ENCODE measurements at places on chromosomes 2 and 18.

DNA sequence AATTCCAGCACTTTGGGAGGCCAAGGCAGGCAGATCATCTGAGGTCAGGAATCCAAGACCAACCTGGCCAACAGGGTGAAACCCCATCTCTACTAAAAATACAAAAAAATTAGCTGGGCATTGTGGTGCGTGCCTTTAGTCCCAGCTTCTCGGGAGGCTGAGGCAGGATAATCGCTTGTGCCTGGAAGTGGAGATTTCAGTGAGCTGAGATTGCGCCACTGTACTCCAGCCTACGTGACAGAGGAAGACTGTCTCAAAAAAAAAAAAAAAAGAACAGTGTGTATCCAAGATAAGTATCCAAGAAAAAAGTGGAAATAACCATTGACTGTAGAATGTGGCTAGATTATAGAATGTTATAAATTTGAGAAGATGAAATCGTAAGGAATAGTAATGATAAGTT, 142.1 kb downstream of the FAM124B start:
- DNase-seq: no peak

GRCh38 chr2:133193544-133194361, 374.5 kb downstream of the NCKAP5 start:
- no peak for DNase-seq

- DNase-seq: no peak
Measured at GRCh38 chr2:128157644-128158043, 66.6 kb downstream of the UGGT1 start.

GRCh38 chr2:171389325-171389724, 44.5 kb downstream of the METTL8 start:
- DNase-seq: no peak

- DNase-seq: no peak
Measured at GRCh38 chr18:56381196-56381595, 257.2 kb downstream of the TXNL1 start.

GRCh38 chr2:118103951-118104940, 16.0 kb downstream of the INSIG2 start:
- DNase-seq: no peak

GRCh38 chr2:43406651-43407279, 180.4 kb upstream of the ZFP36L2 start:
- DNase-seq: no peak

DNA sequence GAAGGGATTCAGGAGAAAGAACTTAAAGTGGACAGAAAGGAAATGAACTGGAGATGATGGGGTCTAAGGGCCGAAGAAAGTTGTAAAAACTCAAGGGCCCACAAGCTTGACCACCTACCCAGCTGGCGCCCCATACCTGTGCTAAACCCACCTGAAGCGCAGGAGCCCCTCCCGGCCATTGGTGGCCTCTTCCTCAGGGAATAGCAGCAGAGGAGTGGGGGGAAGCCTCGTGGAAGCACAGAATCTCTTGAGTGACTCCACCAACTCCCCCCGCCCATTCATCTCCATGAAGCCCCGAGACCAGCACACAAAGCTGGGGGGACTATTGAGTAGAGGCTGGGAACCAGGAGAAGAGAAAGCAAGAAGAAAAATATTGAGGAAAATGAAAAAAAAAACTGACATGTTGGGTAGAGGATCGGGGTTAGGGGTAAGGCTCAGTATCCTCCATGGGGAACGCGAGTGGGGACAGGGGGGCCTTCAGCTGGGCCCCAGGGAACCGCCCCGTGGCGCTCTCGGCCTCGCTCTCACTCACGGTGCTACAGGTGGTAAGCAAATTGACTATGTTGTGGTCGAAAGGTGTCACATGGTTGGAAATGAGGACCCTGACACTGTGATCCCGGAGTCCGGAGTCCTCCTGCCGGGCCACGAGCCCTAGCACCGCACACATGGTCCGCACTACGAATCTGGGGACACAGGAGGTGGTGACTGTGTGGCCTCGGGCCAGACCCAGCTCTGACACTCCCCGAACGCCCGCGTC, 728 bp downstream of the AUP1 start:
- DNase-seq: no peak

DNA sequence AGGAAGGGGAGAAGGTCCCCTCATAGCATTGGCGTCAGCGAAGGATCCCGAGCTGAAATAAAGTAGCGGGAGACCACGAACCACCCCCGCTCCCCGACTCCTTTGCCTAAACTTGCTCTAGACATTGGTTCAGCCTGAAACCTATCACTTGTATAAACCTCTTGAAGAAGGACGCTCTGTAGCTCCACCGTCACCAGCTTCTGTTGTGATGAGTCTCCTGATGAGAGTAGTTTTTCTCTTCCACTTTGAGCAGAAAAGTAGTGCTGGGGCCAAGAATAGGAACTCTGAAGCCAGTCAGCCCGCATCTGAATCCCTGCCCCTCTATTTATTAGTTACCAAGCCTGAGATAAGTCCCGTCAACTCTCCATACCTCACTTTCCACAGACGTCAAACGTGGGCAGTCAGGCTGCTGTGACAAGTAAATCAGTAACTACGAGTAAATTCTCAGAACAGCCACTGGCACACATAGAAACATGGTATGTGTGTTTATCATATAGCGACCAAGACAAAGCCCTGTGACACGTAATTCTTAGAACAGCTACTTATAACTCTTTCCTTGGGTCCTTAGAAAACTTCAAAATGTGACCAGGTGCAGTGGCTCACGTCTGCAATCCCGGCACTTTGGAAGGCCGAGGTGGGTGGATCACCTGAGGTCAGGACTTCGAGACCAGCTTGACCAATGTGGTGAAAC, 61.7 kb downstream of the CD226 start:
- DNase-seq: peak; percentile 60

GRCh38 chr2:59353306-59353921, 1112.3 kb upstream of the FANCL start:
- no peak for DNase-seq

DNA sequence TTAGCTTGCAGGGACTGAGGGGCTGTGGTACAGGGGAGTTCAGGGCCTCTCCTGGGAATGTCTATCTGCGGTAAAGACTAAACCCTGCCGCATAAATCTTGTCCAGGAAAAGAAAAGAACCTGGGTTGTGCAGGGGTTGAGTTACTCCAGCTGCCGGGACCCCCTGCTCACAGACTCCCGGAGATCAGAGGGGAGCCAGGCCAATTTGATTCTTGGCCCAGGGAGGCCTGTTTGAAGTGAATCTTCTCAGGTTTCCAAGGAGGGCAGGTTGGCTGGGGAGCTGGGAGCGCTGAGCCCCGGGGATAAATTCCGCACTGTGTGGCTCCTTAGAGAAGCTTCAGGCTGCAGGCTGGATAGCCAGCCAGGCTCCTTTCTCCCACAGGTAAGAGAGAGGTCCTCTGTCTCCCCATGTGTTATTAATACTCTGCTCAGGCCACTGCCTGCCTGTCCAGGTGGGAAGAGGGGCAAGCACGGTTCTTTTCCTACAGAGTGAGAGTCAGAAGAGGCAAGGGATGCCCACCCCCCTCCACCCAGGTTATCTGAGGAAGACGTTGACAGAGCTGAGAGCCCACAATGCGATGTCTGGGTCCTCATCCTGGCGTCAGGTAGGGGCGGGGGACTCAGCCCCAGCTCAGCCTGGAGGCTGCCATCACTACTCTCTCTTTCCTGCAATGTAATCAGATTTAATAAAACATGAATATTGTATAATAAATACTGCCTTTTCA, 82.7 kb downstream of the LONRF2 start:
- DNase-seq: no peak

GRCh38 chr18:12811191-12811950, 72.7 kb downstream of the PTPN2 start:
- DNase-seq: no peak

DNA sequence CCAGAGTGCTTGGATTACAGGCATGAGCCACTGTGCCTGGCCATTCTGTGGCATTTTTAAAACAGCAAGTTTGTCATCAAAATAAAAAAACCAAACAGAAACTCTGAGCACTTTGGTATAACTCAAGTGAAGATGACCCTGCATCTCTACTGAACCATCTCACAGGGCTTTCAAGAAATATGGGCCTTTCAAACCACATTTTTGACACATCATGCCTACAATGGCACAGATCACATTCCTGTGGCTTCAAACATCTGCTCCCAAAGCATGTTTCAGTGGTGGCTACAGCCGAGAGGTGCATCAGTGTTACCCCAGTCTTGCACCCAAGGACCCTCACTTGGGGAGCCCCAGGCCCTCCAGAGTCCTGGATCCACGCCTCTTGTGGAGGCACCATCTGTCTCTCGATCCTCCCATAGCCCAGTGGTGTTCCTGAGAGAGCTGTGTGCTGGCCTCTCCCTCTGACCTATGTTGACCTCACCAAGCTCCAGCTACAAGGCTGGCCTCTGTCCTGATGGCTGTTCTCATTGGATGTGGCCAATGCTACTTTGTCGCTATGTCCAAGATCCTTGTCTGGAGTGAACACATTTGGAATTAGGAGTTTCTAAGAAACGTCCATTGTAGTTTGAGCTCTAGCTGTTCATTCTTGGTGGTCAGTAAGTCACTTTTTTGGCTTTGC, 55.2 kb upstream of the RALBP1 start:
- no peak for DNase-seq

DNA sequence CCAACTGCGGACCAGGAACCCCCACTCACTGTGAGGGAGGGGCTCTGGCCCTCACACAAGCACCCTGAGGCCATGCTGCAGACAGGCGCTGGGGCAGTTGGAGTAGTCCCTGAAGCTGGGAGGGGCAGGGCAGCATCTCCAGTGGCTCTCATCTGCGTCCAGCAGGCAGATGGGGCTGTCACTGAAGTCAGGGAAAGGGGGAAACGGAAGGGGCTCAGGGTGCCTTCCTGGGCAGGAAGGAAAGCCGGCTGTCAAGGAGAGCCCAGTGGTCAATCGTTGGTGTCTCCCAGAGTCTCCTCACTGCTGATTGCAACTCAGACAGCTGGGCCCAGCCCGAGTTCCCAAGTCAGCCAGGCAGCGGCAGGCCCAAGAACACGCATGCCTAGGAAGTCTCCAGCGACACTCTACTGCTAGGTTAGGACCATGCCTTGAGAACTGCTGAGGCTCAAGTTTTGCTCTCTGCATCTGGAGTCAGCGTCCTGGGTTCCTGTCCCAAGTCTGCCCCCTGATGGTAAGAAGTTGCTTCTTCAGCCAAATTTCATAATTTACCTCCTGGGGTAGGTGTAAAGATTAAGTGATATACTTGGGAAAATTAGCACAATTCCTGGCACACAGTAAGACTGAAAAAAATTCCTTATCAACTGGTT, 27.4 kb upstream of the NMUR1 start:
- peak; percentile 84 for DNase-seq

- no peak for DNase-seq
Measured at GRCh38 chr2:168186452-168186851, 60.9 kb downstream of the STK39 start.

DNA sequence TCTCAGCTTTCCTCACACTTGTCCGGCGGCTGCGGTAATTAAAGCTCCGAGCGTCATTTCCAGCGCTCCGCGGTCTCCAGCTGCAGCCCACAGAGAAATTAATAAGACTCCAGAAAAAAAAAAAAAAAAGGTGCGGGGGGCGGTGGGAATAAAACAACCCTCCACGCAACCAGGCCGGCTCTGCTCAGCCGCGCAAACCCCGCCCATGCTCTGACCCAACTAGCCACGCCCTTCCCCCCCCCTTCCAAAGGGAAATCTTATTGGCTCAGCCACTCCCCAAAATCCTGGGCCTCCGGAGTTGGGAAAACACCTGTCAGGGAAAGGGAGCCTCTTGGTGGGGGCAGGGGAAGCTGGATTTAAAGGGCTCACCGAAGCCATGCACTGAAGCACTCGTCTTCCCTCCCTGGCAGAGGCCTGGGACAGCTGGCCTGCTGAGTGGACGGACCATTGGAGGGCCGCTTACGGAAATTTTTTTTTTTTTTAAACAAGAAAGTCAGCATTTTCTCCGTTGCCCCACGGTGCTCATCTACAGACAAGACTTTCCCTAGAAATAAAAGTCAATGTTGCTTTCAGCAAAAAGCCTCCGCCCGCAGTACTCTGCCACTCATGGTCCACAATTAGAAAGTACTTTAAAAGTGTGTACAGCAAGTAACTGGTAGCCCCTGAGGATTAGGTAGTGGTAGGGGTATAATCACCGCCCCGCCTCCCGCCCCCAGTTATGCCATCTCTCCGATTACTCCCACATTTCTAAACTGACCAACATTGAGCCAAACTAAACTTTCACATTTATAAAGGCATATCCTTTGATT, 674 bp upstream of the ERBB4 start:
- no peak for DNase-seq

DNA sequence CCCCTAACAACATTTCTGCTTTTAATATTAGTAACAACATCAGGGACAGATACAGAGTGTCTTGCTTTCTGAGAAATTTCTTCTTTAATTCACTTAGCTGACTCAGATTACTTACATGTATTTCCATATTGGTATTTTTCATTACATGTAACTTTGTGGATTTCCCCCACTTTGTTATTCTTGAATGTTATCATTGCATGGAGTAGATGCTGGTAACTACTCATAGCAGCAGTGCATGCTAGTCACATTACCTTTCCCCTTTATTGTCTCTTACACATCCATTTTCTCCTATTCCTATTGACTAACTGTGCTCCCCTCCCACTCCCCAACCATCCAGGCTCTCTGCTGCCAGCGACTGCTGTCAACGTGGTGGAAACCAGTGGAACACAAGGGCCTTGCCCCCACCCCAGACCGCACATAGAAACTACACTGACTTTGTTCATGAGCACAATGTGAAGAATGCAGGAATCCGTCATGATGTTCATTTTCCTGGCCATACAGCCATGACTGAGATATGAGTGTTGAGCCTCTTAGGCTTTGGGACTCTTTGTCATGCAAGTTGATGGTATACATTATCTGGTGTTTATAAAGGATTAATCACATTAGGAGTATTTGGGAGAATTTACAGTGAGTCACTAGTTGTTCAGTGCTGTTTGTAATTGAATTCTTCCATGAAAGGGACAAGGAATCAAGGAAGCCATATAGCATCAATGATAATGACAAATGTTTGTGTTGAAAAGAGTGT, 91.0 kb downstream of the EPB41L5 start:
- no peak for DNase-seq

GRCh38 chr2:159228081-159228581, 58.4 kb downstream of the WDSUB1 start:
- no peak for DNase-seq

DNA sequence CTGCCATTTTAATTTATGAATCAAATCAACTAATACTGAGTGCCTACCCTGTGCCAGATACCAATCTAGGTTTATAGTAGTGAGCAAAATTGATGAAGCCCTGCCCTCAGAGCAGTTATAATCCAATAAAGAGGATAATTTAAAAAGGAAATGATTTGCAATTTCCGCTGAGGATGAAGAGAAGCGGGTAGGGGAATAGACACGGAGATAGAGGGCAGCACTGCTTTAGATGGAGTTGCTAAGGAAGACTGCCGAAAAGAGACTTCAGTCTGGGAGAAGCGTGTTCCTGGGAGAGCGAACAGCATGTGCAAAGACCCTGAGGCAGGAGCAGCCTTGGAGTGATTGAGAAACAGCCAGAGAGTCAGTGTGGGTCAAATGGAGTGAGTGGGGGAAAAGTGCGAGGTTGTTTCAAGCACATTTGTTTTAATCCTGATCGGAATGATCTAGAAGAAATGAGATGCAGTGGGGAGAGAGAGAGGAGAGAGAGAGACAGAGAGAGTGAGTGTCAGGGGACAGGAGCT, 12.4 kb downstream of the LAMA3 start:
- no peak for DNase-seq

Data from CD4-positive, alpha-beta T cell treated with Interleukin-21 for 1 hour (primary cell).